Fibroblast of skin of right quadriceps (primary cell): ENCODE measurements at places on chromosomes 4 and X.

DNA sequence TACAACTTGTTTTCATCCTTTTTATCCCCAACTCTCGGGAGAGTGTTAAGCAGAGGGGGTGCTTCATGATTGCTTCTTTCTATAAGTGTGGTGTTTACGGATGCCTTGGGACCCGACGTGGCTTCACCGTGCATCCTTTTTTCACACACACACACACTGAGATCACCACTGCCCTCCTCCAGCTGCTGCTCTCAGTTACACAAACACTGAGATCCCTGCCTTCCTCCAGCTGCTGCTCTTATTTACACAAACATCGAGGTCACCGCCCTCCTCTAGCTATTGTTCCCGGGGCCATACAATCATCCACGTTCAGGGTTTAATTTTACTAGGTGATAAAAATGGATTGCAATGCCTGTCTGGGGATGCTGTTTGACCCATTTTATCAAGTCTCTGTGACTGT is 155.4 kb upstream of the FAM9B start:
- no peak for DNase-seq

DNA sequence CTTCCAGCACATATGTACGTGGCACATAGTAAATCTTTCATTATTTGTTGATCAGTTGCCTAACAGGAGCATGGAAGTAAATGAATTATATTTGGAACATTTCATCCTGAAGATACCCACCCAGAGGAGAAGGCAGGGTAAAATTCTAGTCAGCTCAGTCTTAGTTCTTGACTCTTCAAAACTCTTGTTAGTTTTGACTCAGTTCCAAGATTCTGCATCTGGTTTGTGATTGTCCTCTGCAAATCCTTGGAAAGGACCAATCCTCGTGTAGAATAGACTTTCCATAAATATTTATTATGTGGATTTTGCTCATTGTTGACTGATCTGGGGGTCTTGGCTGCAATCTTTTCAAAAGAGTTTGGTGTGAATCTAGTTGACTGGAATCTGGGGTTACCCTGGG is 257.5 kb upstream of the FAT1 start:
- no peak for DNase-seq

- peak; percentile 2 for DNase-seq
These were observed 262.1 kb downstream of the NKX6-1 start for GRCh38 chr4:84237008-84237407.

GRCh38 chrX:151870602-151871001 is 42.1 kb upstream of the MAGEA4 start:
- peak; percentile 79 for DNase-seq

DNA sequence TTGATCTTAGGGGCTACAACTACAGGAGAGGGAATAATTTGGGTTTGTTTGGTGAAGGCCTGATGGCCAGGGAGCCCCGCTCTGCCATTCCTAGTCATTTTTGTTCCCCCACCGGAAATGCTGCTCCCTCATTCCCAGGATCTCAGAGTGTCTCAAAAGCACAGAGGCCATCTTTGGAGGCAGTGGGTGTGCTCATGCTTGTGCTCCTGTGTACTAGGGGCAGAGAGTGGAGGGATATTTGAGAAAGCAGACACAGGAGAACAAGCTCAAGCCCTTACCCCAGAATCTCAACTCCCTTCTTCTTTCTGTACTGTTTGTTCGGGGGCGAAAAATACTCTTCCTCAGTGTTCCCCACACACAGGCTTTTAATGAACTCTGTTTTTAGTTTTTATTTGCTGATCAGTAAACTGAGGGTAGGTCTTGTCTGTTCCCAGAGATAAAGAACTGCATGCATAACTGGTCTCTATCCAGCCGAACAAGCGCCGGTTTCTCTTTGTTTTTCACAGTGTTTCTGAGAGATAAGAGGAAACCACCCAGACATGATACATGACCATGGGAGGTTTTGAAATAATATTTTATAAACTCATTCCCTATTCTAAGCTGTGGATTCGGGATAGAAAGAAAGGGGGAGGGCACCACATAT is 32.9 kb upstream of the XK start:
- no peak for DNase-seq

DNA sequence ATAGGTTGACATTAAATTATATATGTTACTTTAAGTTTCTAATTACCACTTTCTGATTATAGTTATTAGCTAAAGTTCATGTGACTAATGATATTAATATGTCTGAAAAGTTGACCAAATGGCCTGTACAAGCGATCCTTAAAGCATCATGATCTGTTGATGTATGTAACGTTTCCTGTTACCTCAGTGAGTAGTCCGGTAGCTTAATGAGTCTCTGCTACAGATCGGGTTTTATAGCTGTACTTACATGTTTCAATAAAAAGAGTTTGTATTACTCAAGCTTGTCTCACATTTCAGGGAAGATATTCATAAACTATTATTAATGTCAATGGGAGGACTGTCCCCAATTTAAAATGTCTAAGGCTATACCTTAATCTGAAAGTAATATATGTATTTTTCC is 246.3 kb downstream of the PPP3CA start:
- no peak for DNase-seq

- DNase-seq, result peak; percentile 34
These were observed 23.9 kb downstream of the KLHL5 start for GRCh38 chr4:39085891-39086290.

- no peak for DNase-seq
These were observed 58.6 kb upstream of the UGT8 start for GRCh38 chr4:114539985-114540384.

DNA sequence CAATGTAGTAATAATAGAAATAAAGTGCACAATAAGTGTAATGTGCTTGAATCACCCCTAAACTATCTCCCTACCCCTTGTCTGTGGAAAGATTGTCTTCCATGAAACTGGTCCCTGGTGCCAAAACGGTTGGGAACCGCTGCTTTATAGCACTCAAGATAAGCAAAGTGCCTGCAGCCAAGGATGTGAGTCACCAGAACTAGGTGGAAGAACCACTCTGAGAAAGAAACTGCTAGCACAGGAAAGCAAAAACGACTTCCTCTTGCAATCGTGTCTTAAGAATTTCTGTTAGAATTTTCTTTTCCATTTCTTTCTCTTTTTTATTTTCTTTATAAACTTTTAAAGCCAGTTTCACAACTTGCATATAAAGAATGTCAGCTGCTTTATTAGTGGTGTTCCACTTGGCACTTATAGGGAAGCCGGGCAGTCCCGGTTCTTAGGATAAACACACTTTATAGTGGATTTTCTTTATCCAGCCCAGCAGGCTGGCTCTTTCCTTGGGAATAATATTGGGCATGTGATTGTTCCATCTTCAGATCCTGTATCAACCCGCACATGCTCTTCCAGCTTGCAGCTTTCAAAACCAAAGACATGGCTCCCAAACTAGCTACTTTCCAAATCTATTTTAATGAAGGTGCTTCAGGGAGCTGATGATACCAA is 32.3 kb upstream of the CXCL8 start:
- peak; percentile 90 for DNase-seq

DNA sequence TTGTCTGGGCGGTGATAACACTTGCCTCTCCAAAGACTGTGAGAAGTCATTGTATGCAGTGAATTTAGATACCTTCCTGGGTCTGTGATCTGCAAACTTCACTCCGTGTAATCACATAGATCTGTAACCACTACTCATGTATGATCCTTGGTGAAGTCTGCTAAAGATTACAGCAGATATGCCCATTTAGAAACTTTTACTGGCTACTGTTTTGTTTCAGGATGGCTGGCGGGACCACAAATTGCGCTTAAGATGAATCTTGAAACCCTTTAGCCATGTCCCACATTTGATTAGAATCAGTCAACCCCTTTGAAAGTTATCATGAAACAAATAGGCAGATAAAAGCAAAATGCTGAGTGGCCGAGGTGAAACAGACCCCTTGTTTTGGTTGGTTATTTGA is 126.5 kb upstream of the SCML1 start:
- no peak for DNase-seq

GRCh38 chrX:134692233-134692632 is 34.0 kb upstream of the PLAC1 start:
- DNase-seq, result no peak

DNA sequence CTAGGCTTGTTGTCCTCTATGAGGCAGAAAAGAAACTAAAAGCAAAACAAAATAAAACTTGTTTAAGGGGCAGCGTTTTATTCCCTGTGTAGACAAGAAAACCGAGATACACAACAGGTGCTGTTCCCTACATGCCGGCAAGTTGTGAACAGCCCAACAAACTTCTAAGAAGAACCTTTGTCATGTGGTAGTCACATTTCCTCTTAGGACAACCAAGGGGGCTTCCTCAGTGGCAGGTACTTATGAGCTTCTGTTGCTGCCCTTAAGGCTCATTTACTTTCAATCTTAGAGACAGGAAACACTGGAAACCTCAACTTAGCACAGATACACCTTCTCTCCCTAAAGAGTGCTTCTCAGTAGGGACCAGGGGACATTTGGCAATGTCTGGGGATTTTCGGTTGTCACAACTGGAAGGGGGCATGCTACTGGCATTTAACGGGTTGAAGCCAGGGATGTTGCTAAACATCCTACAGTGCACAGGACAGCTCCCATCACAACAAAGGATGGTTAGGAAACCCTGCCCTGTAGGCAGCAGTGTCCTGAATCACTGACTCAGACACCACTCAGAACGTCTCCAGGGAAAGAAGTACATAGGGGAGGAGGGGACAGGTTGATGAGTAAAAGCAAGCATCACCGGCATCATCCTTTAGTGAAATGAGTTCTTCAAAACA is 111.0 kb downstream of the ASB9 start:
- no peak for DNase-seq

GRCh38 chrX:24253469-24253868 is 60.4 kb downstream of the SUPT20HL2 start:
- no peak for DNase-seq
